ENCODE measurements at places on chromosomes 16 and 17.

GRCh38 chr16:9082422-9082821, 9.0 kb upstream of the HAPSTR1 start:
- peak; percentile 54 for DNase-seq

DNA sequence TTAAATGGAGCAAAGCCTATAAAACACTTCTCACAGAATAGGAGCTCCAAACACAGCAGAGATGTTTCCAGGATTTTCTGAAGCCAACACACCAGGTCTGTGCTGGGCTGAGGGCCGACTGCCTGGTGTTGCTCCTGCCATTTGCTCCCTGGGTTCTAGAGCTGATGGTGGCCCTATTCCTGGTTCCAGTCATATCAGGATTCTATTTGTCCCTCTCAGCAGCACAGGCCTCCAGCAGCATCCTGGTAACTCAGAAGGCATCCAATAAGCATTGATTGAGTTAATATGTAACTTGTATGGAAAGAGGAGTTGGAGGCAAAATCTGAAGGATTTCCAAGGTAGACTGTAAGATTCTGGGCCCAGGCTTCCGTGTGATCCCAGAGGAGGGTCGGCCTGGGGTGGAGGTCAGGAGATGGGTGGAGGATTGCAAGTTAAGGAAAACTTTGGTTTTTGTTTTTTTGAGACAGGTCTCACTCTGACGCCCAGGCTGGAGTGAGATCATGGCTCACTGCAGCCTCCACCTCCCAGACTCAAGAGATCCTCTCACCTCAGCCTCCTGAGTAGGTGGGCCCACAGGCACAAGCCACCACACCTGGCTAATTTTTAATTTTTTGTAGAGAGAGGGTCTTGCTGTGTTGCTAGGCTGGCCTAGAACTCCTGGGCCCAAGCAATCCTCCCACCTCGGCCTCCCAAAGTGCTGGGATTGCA, 5.7 kb downstream of the NUPR1 start:
- DNase-seq, result no peak

- DNase-seq, result no peak
Measured at GRCh38 chr17:73208139-73208827, 15.4 kb downstream of the COG1 start.

- DNase-seq, result no peak
Measured at GRCh38 chr16:8083560-8083959, 506.8 kb downstream of the TMEM114 start.
